ENCODE measurements at places on chromosomes 2 and 18. TPM values are rescaled to one million over a fixed set of nuclear protein-coding genes. Genes with fewer than 3 reads are reported as not detected.

ZSWIM2 gene
- not detected for total RNA-seq

RAB17 gene
- total RNA-seq: 0.39 TPM

PAX8 gene
- total RNA-seq: 30.2 TPM

GATA6 gene
- total RNA-seq: 18.1 TPM

ST6GAL2 gene
- total RNA-seq: 39.5 TPM

RAB31 gene
- total RNA-seq: 32.8 TPM

Data from glomerular endothelial cell (primary cell).